ENCODE measurements at places on chromosomes 13 and 19.

GRCh38 chr13:56720841-56721240 is 419.9 kb upstream of the PRR20A start:
- DNase-seq = no peak

DNA sequence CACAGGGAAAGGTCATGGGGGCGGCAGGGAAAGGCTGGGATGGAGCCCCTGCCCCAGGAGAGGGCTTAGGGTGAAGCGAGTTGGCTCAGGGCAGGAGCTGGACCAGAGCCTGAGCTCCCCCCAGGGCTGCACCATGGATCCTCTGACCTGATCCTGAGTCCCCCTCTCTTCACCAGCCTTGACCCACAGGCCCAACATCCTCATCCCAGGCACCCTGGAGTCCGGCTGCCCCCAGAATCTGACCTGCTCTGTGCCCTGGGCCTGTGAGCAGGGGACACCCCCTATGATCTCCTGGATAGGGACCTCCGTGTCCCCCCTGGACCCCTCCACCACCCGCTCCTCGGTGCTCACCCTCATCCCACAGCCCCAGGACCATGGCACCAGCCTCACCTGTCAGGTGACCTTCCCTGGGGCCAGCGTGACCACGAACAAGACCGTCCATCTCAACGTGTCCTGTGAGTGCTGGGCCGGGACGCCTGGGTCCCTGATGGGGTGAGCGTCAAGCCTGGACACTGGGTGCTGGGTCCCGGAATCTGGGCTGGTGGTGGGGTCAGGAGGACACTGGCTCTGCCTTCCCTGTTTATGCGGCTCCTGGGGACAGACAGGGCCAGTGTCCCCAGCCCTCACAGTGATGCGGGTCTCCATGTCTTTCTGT is 842 bp downstream of the SIGLEC9 start:
- no peak for DNase-seq

- no peak for DNase-seq
Measured at GRCh38 chr13:32535115-32535514, 3.5 kb downstream of the N4BP2L2 start.

- no peak for DNase-seq
Measured at GRCh38 chr13:107937848-107938247, 277.5 kb downstream of the LIG4 start.

DNA sequence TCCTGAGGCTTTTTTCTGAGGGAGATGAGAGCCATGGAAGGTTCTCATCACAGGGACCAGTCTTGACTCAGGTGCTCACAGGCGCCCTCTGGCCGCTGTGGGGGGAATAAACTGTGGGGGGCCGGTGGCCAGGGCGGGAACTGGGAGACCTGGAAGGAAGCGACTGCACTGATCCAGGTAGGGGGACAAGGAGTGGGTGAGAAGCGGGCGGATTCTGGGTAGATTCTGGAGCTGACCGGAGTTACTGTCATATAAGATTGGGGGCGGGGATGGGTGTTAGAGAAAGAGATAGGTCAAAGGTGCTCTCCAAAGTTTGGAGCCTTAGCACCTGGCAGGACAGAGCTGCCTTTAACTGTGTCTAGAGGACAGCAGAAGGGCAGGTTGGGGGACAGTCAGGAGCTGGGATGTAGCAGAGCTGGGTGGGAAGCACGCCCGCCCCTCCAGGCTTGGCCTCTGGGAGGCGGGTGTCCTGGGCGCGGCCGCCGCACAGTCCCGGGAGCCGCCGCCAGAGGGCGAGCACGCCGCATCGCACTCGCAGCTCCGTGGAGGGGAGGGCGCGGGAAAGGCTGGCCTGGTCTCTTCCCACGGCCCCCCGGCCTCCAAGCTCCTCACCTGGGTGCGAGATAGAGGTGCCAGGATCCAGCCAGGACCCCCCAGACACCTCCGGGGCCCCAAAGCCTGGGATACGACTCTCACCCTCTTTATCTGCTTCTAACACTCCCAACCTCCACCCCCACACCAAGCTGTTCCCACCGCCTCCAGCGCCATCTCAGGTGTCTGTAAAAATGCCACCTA is 4.2 kb upstream of the DAND5 start:
- peak; percentile 76 for DNase-seq

GRCh38 chr19:48353677-48354076 is 10.1 kb downstream of the TMEM143 start:
- DNase-seq = no peak

DNA sequence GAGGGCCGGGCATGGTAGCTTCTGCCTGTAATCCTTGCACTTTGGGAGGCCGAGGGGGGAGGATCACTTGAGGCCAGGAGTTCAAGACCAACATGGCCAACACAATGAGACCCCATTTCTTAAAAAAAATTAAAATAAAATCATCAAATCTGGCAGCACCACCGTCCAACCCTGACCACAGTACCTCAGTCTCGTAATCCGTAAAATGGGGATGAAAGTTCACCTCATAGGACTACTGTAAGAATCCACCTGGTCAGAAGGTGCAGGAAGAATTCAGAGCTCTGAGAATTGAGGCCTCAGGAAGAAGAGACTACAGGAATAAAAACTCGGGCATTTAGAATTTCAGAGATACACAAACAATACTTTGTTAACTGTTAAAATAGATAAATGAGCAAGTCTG is 3.1 kb downstream of the PPP1R13L start:
- no peak for DNase-seq

- DNase-seq = no peak
Measured at GRCh38 chr19:38009650-38010242, 102.7 kb downstream of the SIPA1L3 start.

DNA sequence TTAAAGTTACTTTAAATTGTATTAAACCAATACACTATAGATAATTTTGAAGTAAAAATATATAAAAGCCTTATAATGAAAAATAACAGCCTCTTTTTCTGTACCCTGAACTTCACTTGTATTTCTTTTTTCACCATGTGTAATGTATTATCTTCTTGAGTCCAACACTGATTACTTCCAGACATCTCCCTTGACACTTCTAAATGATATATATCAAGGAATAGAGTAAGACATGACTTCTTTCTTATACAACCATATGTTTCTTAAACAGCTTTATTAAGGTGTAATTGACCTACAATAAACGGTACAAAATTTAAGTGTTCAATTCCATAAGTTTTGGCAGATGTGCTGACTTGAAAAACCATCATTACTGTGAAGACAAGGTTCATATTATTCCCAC is 531.9 kb downstream of the OLFM4 start:
- no peak for DNase-seq

DNA sequence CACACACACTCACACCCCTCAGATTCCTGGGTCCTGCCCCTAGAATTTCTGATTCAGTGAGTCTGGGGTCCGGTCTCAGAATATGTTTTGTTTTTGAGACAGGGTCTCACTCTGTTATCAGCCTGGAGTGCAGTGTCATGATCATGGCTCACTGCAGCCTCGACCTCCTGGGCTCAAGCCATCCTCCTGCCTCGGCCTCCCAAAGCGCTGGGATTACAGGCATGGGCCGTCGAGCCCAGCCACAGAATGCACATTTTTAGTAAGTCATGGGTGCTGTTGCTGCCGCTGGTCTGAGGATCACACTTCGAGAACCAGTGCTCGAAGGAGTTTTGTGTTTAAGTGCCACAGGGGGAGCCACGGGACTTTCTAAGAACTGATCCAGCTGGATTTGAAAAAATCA is 22.1 kb upstream of the TNFSF14 start:
- DNase-seq = no peak

DNA sequence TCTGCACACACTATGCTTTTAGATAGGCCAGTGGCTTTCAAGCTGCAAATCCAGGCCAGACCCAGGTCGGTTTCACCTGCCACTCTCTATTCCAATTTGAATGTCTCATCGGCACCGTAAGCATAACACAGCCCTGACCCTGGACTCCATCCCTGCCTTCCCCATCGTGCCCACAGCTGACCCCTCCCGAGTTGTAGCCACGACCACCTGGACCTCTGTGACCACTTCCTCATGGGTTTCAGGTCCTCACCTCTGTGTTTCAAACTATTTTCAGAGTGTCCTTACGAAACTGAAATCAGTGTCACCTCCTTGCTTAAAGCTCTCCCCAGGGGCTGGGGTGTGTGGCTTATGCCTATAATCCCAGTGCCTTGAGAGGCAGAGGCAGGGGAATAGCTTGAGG is 9.0 kb upstream of the HSH2D start:
- DNase-seq = no peak

Data from HuH-7 (cell line).